ENCODE measurements at places on chromosomes 1 and 21. TPM values are rescaled to one million over a fixed set of nuclear protein-coding genes. Genes with fewer than 3 reads are reported as not detected.

DNA sequence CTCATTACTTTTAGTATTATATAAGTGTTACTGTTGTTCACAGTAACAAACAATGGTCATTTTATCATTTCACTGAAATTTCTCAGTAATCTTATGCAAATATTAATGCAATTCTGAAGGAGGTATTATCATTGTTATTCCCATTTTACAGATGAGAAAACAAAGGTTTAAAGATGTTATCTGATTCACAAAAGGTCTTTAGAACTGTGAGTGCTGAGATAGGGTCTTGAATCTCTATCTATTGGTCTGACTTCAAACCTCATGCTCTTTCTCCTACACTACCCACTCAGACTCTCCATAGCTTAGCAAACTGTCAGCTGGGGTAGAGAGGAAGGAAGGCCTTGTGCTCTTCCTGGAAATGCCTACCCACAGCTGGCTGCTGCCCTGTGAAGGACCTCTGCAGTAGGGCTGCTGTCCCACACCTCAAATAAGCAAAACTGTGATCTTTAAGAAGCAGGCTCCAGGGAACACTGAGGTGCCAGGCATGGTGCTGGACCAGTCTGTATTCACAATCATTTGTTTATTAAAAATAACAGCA lies 6.2 kb upstream of the OSCP1 start:
- H3K36me3 ChIP-seq = peaks cover 19% of the 10 kb centered on the region
- no peak for DNase-seq

GRCh38 chr1:181386340-181386739 lies 97.0 kb upstream of the CACNA1E start:
- no peak overlapping the region for H3K4me3 ChIP-seq
- no peaks in the 10 kb centered on the region for H3K27me3 ChIP-seq
- no peak for DNase-seq
- H3K4me1 ChIP-seq = no peaks in the 10 kb centered on the region

- no peak for DNase-seq
- no peak overlapping the region for H3K27ac ChIP-seq
- H3K4me3 ChIP-seq = no peak overlapping the region
Observed at GRCh38 chr1:153365696-153366095, 8.0 kb downstream of the S100A9 start.

- no peak overlapping the region for H3K4me3 ChIP-seq
- peaks cover 3% of the 10 kb centered on the region for H3K36me3 ChIP-seq
- DNase-seq = no peak
Observed at GRCh38 chr1:100953960-100954730, 58.3 kb downstream of the SLC30A7 start.

GRCh38 chr1:59282951-59283350 lies 13.9 kb upstream of the FGGY start:
- H3K27ac ChIP-seq = no peak overlapping the region
- H3K4me3 ChIP-seq = no peak overlapping the region
- H3K36me3 ChIP-seq = no peaks in the 10 kb centered on the region
- DNase-seq = no peak

- H3K4me1 ChIP-seq = no peaks in the 10 kb centered on the region
- H3K36me3 ChIP-seq = no peaks in the 10 kb centered on the region
- H3K27me3 ChIP-seq = no peaks in the 10 kb centered on the region
- DNase-seq = peak; percentile 58
- H3K27ac ChIP-seq = no peak overlapping the region
Observed at GRCh38 chr21:45945868-45946210, 35.7 kb upstream of the COL6A1 start.

DNA sequence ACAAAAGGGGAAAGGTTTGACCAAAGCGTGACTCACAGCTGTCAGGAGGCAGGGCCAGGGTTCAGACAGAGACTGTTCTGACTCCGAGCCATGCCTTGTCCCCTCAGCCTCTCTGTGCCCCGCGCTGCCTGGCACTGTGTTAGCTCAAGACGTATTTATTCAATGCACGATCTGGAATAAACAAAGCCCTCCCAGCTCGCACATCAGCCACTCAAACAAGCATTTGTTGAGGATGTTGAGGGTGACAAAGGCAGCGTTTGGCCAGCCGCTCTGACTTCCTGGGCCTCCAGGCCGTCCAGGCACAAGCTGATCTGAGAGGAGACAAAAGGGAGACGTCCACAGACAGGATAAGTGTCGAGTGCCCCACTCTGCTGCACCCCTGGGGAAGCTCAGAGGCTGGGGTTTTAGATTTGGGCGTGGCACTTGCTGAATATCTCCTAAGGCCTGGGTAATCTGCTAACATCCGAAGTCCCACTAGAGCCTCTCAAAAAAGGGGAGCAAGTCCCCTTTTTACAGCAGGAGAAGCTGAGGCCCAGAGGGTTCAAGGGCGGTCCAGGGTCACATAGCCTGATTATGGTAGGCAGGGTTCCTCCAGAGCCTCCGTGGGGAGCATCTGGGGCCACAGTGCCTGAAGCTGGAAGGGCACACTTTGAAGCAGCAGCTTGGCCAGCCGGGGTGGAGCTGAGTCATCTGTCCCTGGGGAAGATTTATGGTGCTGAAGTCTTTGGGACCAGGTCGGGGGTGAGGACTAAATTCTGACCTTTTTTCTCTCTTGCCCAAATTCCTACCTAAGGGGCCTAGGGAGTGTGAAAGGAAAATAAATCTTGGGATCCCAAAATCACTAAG lies 95.9 kb downstream of the SPSB1 start:
- no peaks in the 10 kb centered on the region for H3K36me3 ChIP-seq
- peak overlapping the region; percentile 52 for H3K27ac ChIP-seq
- no peaks in the 10 kb centered on the region for H3K27me3 ChIP-seq
- no peaks in the 10 kb centered on the region for H3K4me1 ChIP-seq
- H3K4me3 ChIP-seq = no peak overlapping the region
- DNase-seq = peak; percentile 84

- H3K36me3 ChIP-seq = no peaks in the 10 kb centered on the region
- no peak overlapping the region for H3K4me3 ChIP-seq
- no peak for DNase-seq
- no peaks in the 10 kb centered on the region for H3K27me3 ChIP-seq
Observed at GRCh38 chr1:147515045-147515869, 26.0 kb upstream of the BCL9 start.

DNA sequence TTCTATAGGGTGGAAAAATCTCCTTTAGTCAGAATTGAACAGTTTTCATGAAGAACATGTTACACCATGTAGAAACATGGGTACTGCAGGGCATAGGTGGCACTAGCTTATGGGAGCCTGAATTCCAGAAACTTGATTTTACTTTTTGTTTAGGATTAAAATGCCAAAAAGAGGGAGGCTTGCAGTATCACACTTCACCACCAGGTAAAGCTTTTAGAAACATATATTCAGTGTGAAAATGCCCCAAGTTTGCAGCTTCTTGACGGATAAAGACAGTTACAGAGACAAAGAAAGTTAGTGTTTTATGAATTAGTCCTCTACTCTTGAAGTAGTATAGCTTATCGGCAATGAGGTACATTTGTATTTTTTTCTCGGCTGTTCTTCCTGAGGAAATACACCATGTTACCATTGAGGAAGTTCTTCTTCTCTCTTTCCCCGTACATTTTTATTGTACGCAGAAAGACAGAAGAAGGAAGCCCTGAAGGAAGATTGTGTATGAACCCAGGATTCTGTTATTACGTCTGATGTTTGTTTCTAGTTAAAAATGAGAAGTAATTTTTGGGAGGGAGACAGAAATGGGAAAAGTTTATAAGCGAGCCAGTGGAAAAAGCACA lies 66.1 kb downstream of the PBX1 start:
- no peaks in the 10 kb centered on the region for H3K27me3 ChIP-seq
- DNase-seq = no peak
- no peak overlapping the region for H3K4me3 ChIP-seq
- no peak overlapping the region for H3K27ac ChIP-seq
- H3K4me1 ChIP-seq = peaks cover 1% of the 10 kb centered on the region
- no peaks in the 10 kb centered on the region for H3K36me3 ChIP-seq

- no peaks in the 10 kb centered on the region for H3K27me3 ChIP-seq
- no peak overlapping the region for H3K27ac ChIP-seq
- DNase-seq = no peak
Observed at GRCh38 chr1:90922996-90923395, 98.8 kb downstream of the ZNF644 start.

DNA sequence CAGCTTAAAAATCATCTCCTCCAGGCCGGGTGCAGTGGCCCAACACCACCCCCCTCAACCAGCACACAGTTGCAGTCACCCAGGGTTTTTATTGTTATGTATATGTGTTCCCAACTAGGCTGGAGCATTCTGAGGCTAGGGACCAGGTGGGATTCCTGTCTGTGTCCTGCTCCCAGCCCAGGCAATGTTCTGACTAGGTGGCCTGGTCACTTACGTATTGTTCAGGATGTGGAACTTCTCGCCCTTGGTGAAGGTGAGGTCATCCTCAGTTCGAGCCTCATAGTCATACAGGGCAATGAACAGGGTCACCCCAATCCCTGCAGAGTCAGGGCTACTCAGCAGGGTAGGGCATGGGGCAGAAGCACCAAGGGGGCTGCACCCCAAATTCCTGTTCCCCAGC lies 12.2 kb downstream of the FGR start:
- no peaks in the 10 kb centered on the region for H3K4me1 ChIP-seq
- H3K27me3 ChIP-seq = no peaks in the 10 kb centered on the region
- DNase-seq = no peak
- H3K36me3 ChIP-seq = no peaks in the 10 kb centered on the region

VHLL gene
- total RNA-seq = not detected

WNT2B gene
- total RNA-seq = 15.8 TPM

TMEM79 gene
- total RNA-seq = 1.2 TPM

TRIM67 gene
- not detected for total RNA-seq

All from aorta (tissue), 5 donors.